ENCODE measurements at places on chromosomes 3 and 15.

DNA sequence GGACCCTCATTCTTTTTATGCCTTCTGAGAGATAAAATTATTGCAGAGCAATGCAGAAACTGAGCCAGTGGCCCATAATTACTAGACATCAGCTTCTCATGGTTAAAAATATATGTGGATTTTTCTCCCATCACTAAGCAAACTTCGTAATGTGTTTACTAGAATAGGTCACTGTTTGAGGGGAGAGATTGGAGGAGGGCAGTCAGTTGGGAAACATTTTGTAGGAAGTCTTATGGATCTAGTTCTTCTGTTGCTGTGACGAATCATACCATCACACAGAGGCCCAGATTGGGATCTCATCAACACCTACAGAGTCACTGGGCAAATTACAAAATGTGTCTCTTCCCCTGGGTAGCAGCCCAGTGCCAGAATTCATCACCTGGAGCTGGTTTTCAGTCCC is 81.4 kb downstream of the PDE8A start:
- DNase-seq = no peak

GRCh38 chr3:110966966-110967663 is 104.5 kb upstream of the NECTIN3 start:
- DNase-seq = no peak

DNA sequence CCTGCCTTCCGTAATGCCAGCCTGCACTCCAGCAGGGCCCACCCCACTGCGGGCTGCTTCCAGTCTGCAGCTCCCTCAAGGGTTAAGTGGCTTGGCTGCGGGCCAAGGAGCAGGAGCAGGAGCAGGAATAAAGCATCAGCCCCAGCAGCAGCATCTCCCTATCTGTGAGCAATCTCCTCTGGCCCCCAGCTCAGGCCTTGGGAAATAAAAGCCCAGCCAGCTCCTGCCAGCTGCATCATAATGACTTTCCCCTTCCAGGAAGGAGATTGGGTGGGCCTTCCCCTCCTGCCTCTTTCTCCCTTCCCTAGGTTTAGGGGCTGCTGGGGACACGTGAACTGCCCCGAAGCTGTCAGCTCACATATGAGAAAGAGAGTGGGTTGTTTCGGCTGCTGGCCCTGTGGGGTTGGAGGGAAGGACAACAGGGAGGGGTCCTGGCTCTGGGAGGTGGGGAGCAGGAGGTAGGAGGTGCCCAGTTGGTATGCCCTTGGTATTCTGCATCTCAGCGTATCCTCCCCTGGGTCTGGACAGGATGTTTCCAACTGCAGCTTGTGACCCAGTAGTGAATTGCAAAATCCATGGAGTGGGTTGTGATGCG is 34.6 kb upstream of the FGD5 start:
- no peak for DNase-seq

- no peak for DNase-seq
Observed at GRCh38 chr3:131532645-131533044, 29.9 kb upstream of the MRPL3 start.

- peak; percentile 1 for DNase-seq
Observed at GRCh38 chr15:79773128-79773527, 123.7 kb downstream of the MTHFS start.

DNA sequence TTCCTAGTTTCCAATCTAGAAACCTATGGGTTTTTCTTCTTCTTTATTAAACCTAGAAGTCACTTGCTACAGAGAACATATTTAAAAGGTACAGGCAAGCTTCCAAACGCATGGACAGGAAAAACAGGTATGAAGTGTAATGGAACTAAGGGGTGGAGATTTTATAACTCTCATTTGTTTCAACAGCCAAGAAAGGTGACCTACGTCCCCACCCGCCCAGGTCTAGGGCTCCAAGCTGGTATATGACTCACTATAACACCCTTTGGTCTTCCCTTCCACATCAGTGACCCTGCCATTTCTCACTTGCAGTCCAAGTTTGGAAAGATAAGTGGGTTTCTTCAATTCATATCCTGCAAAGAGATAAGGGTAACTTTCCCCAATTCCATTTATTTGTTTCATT is 6.0 kb upstream of the LIPH start:
- DNase-seq = no peak

GRCh38 chr3:39971559-39972031 is 162.2 kb downstream of the MYRIP start:
- no peak for DNase-seq

GRCh38 chr15:73886717-73887345 is 13.5 kb downstream of the TBC1D21 start:
- no peak for DNase-seq

DNA sequence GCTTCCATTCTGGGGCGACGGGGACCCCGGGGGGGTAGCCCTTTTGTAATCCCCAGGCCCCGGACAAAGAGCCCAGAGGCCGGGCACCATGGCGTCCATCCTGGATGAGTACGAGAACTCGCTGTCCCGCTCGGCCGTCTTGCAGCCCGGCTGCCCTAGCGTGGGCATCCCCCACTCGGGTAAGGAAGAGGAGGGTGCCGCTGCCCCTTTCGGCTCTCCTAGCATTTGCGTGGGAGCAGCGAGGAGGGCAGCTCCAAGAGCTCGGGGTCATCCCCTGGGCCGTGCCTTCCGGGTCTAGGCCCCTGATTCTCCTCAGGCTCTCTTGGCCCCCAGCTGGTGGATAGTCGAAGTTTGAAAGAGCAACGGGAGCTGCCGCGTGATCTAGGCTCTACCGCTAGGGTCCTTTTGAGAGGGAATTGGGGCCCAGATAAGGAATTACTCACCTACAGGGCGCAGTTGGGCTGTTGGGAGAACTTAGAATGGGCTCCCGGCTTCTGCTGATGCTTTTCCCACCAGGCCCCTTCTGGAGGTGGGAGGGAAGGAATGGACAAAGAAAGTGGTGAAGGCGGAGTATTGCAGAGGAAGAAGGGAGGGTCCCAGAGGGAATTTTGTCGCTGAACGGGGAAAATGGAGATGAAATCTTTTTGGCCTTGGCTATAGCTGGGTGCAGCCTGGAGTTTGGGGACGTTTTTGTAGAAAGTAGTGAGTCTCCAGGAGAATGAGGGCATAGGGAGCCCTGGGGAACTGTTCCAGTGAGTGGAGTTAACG is 615 bp downstream of the VPS18 start:
- no peak for DNase-seq

DNA sequence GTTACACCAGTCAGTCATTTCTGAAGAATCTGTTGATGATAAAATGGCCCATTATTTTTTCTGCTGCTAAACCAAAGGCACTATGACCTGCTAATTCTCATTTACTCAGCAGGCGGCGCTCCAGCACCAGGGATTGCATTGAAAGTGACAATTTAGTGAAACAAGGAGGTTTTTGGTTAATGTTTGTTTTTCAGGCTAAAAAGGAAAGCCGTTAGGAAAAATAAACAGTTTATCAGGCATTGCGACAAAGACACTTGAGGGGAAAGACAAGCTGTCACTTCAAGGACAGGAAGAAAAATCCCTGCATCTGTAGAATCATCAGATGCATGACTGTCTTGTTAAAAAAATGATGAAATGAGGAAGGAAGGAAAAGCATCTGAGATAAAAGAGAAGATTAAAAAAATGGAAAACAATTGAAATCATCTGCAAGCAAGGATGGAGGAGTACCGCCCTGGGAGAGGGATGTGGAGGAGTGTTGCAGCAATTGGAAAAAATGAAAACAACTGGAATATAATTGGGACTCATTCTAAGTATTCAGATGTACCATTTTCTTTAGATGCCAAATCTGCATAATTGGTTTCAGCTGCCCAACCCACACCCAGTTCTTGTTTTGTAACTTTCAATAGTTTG is 54.0 kb downstream of the NR1D2 start:
- DNase-seq = peak; percentile 60

DNA sequence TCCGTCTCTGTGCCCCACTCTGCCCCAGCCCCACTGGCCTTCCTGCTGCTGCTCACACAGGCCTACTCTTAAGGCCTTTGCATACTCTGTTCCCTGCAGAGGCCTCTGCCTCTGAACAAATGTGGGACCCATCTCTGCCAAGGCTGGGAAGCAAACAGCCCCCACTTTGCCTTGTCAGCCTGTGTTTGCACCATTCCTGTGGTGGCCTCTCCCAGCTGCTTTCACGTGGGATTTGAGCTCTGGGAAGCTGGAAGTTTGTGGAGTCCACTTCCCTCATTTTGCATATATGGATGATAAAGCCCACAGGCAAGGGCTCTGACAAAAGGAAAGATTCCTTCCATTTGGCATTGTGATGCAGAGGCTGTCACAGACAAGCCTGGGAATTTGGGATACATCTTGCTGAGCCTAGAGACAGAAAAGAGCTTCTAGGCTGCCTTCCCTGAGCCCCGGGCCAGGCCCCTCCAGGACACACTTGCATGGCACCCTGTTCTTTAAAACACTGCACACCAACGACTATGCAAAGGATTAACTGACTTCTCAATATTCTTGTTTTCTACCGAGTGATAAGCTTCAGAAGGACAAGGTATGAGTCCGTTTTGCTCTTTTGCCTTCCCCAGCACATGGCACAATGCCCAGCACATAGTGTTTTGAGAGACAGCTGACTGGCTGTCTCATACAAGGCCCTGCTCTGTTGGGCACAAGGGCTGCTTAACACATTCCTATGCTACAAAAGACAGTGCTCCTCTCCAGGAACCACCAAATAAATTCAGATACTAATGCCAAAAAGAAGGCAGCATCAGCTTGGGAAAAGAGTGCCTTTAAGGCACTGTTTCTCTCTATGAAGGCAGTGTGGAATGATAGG is 120.7 kb upstream of the TOPAZ1 start:
- peak; percentile 22 for DNase-seq

- DNase-seq = no peak
Observed at GRCh38 chr15:67146875-67147381, 81.5 kb downstream of the SMAD3 start.

GRCh38 chr3:140011611-140012277 is 76.8 kb downstream of the CLSTN2 start:
- DNase-seq = no peak

DNA sequence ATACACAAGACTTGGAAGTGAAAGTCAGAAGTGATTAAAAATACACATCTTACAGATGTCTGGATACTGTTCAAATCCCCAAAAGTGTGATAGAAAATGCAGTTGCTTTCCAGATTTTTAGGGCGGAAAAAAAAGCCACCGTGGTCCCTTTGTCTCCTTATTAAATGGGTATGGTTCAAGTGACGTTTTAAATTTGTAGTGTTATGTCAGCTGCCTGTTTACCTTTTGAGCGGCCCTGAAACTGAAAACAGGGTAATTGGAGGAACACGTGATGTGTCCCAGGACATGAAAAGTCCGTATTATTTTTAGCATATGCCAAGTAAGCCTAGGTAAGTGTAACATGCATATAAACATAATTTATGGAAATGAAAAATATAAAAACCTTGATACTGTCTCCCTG is 109.0 kb upstream of the PDZRN3 start:
- no peak for DNase-seq

DNA sequence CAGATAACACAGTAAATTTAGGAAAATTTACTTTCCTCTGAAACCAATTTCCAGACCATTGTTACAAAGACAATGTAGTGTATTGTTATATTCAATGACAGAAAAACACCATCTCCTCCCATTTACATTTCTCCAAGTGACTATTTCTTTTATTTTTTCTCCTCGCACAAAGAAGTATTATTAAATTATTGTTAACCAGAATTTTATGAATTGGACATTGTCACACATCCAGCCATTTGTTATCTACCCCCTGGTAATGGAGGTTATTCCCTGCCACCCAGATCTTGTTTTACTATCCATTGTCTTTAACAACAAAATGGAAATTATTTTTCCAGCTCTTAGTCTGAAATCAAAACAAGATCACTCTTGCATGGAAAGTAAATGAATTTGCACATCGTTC is 511.3 kb downstream of the FGF12 start:
- DNase-seq = no peak

GRCh38 chr15:60535743-60536142 is 56.8 kb upstream of the ICE2 start:
- DNase-seq = no peak

GRCh38 chr3:150545419-150546225 is 674 bp downstream of the SERP1 start:
- no peak for DNase-seq

DNA sequence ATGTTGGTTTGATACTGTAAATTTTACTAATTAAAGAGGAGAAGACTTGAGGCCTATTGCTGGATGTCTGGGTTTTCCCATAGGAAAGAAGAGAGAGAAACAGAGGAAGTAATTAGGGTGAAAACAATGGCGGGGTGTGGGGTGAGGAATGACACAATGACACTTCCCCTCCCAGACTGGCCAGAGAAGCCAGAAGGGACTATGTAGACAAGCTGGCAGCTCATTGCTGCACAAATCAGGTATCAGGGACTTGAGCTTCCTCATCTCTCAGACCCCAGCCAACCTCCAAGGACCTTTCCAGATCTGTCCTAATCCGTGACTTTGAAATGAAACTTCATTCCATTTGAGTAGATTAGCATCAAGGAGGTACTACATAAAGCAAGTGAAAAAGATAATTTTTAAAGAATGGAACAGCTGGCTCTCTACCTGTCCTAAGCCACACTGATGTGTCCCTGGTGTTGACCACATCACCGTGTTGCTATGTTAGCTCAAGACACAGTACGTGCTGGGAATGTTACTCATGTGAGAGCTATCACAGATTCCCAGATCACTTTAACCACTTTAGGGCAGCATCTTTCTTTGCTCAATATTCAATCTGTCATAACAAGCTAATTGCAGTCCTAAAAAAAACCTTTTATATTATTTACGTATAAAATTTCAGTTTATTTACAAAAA is 22.2 kb downstream of the TMEM212 start:
- DNase-seq = no peak

DNA sequence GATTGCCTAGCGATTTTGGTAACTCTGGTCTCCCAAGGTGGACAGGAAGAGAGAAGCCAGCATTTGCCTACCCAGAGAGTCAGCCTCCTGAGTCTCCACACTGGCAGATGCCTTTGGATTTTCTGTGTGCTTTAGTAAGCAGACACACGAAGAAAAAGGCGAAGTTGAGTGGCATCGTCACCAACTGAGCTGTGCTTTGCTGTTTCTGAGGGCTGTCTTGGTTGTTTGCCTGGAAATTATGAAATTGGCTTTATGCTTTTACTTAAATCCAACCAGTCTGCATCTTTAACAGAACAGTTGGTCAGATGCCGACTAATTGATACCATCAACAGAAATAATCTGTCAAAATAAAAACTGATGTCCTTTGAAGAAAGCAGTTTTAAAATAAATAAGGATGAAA is 56.0 kb downstream of the CACNA2D3 start:
- no peak for DNase-seq

DNA sequence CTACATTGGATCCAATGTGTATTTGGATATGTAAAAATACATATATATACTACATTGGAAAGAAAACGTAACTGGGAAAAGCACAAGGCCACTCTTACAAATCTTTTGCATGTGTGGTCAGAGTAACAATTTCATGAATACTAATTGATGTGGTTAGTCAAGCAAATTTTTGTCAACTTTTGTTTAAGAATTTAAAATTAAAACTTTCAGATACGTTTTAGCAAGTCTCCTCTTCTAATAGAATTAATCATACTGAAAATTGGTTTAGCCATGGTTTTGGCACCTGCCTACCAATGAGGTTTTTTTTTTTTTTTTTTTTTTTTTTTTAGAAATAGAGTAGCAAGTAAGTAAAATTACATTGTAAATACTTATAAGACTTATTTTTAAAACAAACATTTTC is 153.0 kb upstream of the CGNL1 start:
- no peak for DNase-seq
